ENCODE measurements at places on chromosomes 7 and 10. TPM values are rescaled to one million over a fixed set of nuclear protein-coding genes. Genes with fewer than 3 reads are reported as not detected.

The SPDYE2 gene
- not detected for polyA plus RNA-seq

The ZNF680 gene
- polyA plus RNA-seq: 1.8 TPM

GRCh38 chr10:44960482-44961229 is 1.1 kb downstream of the RASSF4 start:
- no peak for DNase-seq

GRCh38 chr7:108245523-108246226 is 115.5 kb upstream of the LAMB4 start:
- no peak for DNase-seq

The GIMAP1 gene
- not detected for polyA plus RNA-seq

GRCh38 chr10:61047081-61047480 is 103.1 kb upstream of the RHOBTB1 start:
- no peak for DNase-seq

The ALKBH4 gene
- 5.6 TPM for polyA plus RNA-seq

The CALHM1 gene
- not detected for polyA plus RNA-seq

GRCh38 chr7:29980151-29980550 is 9.4 kb downstream of the SCRN1 start:
- no peak for DNase-seq

GRCh38 chr7:74418076-74418475 is 35.6 kb upstream of the GTF2IRD1 start:
- DNase-seq: no peak

DNA sequence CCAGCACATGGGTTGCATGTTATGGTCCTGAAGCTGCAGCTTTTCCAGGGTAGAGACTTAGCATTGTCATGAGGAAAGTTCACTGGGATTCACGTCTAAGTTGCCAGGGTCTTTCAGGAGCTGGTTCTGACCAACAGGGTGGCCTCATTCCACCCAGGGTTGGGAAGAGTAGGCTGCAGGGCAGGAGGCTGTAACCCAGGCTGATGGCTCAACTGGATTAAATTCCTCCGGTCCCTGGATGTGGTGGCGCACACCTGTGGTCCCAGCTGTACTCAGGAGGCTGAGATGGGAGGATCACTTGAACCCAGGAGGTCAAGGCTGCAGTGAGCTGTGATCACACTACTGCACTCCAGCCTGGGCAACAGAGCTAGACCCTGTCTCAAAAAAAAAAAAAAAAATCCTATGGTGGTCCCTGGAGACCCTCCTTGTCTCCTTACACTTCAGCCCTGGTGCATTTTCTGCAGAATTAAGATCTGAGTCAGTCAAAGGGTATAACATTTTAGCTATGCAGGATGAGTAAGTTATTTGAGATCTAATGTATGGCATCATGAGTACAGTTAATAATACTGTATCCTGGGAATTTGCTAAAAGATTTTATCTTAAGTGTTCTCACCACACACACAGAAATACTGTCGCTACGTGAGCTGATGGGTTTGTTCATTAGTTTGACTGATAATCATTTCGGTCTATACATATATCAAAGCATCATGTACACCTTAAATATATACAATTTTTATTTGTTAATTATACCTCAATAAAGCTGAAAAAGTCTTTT is 44.0 kb downstream of the ASB13 start:
- DNase-seq: no peak

The NEUROG3 gene
- not detected for polyA plus RNA-seq

The MAT1A gene
- not detected for polyA plus RNA-seq

- no peak for DNase-seq
These were observed 91.3 kb upstream of the RHEB start for GRCh38 chr7:151611041-151611440.

The CDC14C gene
- polyA plus RNA-seq: 0.07 TPM

DNA sequence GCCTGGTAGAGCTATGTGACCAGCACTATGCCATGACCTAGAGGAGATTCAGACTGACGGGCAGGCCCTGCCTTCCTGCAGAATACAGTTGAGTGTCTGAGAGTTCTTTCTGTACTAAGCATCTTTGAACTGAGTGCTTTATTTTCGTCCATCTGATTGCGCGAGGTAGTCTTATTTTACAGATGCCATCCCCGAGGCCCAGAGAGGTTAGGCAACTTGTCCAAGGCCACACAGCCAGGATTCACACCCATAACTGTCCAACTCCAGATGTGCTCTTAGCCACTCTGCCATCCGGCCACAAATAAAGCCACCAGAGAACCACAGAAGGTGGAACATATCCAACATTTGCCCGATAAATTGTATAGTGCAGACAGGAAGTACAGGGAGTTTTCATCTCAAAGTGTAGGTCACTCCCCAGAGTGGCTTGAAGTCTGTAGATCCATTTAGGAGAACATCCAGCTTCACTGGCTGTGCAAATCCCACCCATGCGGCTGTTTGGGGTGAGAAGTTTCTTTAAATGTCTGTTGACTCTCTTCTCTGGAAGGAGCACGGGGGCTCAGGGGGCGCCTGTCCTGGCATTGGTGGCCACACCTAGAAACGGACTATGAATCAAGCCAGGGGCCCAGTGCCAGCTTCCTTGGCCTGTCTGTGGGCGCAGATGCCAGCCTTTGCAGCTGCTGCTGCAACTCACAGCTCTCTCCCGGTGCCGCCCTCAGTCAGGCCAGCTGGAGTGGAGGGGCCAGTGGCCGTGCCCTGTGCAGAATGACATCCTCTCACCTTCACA is 11.1 kb downstream of the CHST3 start:
- no peak for DNase-seq

The SHTN1 gene
- 9.9 TPM for polyA plus RNA-seq

DNA sequence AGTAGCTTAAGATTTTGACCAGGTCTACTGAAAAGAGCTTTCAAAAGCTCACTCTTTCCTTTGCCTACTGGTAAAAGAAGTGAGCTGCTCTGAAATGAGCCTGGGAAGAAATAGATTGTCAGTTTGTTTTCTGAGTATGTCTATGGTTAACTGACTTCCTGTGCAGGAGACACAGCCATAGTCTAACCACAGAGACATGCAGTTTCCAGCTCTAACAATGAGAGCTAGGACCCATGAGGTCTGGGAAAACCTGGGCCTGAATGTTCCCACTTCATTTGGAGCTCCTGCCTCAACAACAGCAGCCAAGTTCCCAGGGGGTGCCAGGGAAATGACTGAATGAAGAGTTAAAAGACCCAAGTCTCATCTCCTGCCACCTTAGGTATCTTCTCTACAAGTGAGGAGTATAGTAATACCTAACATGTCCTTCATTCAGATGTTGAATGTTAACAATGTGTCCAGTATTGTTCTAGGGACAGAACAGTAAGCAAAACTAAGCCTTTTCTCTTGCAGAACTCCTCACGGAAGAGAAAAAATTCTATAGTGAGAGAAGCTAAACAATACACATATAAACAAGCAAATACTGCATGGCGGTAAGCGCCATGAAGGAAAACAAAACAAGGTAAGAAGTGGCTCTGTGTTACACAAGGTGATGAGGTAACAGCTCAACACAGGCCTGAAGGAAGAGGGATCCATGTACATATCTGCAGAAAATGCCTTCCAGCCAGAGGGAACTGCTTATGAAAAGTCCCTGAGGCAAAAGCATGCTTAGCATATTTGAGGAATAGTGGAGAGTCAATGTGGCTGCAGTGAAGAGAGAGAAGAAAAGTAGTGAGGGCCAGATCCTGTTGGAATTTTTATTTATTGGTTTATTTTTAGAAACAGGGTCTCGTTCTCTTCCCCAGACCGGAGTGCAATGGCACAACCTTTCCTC is 26.4 kb upstream of the ANKRD1 start:
- no peak for DNase-seq

The SMO gene
- polyA plus RNA-seq: 20.8 TPM

The GNAT3 gene
- not detected for polyA plus RNA-seq

The PPIF gene
- polyA plus RNA-seq: 68.6 TPM

The CHST12 gene
- 13.4 TPM for polyA plus RNA-seq

- no peak for DNase-seq
These were observed 302.2 kb downstream of the CCDC3 start for GRCh38 chr10:12699258-12699700.

DNA sequence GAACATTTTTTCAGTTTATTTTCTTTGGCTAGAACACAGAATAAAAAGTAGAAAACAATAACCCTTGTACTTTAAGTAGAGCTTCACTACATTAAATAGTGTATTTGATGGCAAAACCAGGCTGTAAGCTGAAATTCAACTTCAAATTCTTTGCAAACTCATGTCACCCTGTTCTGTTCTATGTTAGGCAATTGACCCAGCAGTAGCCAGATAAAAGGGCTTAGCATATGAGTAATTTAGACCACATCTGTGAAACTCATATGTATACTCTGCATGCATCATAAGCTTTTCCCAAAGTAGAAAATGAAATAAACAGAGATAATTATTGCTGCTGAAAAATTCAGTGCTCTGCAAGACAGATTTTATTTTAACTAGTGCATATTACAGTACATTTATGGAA is 150.2 kb downstream of the GNAI1 start:
- DNase-seq: peak; percentile 70

GRCh38 chr10:61836888-61837754 is 64.4 kb upstream of the ARID5B start:
- DNase-seq: peak; percentile 43

DNA sequence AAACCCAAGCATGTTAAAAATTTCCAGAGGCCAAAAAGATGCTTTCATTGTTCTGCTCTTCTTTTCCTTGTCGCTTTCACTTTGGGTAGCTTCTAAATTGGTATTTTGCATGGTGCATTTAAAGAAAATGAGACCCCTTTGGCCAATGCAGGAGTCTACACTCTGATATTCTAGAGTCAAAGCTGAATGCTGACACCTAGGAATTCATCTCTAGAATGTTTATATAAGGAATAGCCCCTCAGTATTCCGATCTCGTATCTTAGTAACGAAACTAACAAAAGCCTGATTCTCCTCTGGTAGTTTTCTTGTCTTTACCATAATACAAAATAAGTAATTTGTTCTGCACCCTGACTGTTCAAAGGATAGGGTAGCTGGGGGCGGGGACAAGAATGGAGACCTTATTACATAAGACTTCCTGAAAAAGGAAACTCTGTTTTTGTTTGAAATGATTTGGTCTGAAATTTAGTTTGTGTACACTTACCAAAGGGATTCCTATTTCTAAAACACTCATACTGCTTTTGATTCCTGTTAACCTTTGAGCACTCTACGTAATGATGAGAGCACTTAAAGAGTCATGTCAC is 17.1 kb downstream of the IKZF1 start:
- no peak for DNase-seq

- DNase-seq: no peak
These were observed 19.1 kb upstream of the HABP2 start for GRCh38 chr10:113533801-113534200.

DNA sequence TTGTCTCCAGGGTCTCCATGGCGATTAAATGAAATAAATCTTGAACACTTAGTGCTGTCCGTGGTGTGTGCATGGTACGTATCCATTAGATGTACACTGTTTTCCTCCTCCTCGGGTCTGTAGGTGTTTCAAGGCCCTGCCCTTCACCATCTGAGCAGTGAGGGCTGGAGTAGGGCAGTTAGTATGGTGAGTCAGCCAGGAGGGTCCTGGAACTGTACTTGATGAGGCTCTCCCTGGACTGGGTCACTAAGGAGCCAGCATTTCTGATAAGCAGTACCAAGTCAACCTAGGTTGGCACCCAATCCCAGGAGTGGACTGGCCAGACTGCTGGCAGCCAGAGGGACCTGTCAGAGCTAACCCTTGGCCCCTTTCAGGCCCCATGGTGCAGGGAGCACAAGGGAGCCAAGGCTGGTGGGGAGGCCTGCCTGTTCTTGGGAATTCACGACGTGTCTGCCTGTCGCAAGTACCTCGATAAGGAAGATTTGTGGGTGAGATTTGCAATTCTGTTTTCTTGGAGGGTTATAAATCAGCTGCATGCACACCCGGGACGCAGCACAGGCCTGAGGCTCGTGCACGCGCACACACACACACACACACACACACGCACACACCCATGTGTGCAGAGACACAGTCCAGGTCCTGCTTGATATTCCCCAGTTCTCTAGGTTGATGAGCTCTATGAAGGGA is 114.2 kb downstream of the ZMIZ1 start:
- DNase-seq: no peak

- DNase-seq: no peak
These were observed 2.7 kb upstream of the PGAM2 start for GRCh38 chr7:44068054-44068453.

The PNLIPRP3 gene
- not detected for polyA plus RNA-seq

The PAPOLB gene
- not detected for polyA plus RNA-seq

The EPHA1 gene
- 0.09 TPM for polyA plus RNA-seq

DNA sequence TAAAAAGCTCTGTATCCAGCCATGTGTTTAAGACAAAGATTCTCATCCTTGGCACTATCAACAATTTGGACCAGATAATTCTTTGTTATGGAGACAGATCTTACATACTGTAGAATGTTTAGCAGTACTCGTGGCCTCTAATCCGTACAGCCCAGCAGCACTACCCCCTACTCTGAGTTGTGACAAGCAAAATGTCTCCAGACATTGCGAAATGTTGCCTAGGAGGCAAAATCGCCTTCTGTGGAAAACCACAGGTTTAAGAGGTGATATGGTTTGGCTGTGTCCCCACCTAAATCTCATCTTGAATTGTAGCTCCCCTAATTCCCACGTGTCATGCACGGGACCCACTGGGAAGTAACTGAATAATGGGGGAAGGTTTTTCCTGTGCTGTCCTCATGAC is 186.7 kb downstream of the CHCHD3 start:
- DNase-seq: no peak

GRCh38 chr7:157671358-157672255 is 334.8 kb downstream of the DNAJB6 start:
- no peak for DNase-seq

GRCh38 chr10:74825371-74826141 is 844 bp upstream of the KAT6B start:
- no peak for DNase-seq

The LOXL4 gene
- 41.0 TPM for polyA plus RNA-seq

The PNLIP gene
- not detected for polyA plus RNA-seq
